AG09319 (cell line): ENCODE measurements at places on chromosomes 4 and X.

GRCh38 chrX:28273736-28274135 is 292.5 kb upstream of the DCAF8L1 start:
- DNase-seq, result no peak

- DNase-seq, result no peak
These were observed 175.1 kb upstream of the GRID2 start for GRCh38 chr4:92128676-92129075.

GRCh38 chr4:37803348-37803973 is 23.0 kb upstream of the PGM2 start:
- DNase-seq, result no peak

GRCh38 chrX:150870487-150871340 is 27.8 kb downstream of the CD99L2 start:
- no peak for DNase-seq

DNA sequence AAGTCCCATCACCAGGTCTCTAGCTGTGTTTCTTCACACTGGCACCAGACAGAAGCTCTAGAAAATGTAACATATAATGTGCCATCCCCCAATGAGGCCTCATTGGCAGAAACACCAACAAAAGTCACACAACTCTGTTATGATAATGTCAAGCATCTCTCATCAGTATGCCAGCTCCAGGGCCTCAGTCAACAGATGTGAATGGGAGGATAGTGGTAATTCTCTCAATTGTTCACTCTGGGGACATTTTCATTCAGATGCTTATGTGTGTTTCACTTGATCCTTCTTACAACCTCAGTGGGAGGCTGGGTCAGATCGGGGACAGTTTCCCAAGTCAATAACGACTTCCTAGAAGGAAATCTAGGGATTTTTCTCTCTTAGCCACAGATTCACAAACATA is 57.5 kb upstream of the SCOC start:
- DNase-seq, result no peak

GRCh38 chr4:182277377-182277776 is 34.2 kb downstream of the TENM3 start:
- no peak for DNase-seq

DNA sequence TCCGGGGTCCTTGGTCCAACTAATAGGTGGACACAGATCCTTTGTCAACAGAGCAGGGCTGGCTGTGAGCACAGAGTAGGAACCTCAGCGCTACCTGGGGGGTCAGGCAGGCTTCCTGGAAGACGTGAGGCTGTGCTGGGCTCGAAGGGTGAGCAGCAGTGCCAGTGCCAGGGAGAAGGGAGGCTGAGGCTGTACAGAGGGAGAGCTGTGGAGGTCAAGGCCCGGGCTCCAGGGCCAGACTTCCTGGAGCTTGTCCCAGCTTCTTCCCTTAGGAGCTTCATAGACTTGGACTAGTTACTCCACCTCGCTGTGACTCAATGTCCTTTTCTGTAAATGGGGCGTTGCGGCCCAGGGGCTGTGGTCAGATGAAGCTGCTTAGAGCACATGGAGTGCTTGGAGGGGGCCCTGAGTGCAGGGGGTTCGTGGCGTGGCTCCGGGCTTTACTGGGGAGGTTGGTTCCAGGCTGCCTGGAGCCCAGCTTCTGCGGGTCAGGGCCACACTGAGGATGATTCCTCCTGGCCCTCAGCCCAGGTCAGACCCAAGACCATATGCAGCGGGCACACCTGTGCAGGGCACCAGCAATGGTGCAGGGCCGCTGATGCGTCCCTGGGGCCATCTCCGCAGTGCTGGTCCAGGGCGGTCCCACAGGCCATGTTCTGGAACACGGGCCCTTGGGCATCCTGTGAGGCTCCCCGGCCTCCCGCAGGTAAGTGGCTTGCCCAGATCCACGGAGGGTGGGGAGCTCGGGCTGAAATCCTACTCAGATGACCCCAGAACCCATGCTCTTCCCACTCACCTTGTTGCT is 98.1 kb downstream of the DCTD start:
- no peak for DNase-seq

GRCh38 chr4:98262431-98262830 is 1.2 kb downstream of the RAP1GDS1 start:
- DNase-seq, result no peak
